ENCODE measurements at places on chromosomes 6 and 20. TPM values are rescaled to one million over a fixed set of nuclear protein-coding genes. Genes with fewer than 3 reads are reported as not detected.
A peak's percentile ranks its signal among the peaks of the same experiment; 100 is the strongest.

The VSTM2L gene
- total RNA-seq = 0.29 TPM

GRCh38 chr6:43936476-43936875 is 166.5 kb downstream of the VEGFA start:
- no peaks in the 10 kb centered on the region for H3K27me3 ChIP-seq
- H3K4me3 ChIP-seq = no peak overlapping the region
- H3K27ac ChIP-seq = no peak overlapping the region
- H3K4me1 ChIP-seq = no peaks in the 10 kb centered on the region

The SRMS gene
- total RNA-seq = not detected

The TP53INP2 gene
- total RNA-seq = 3.3 TPM

The RIN2 gene
- total RNA-seq = 77.1 TPM

- no peak overlapping the region for H3K4me3 ChIP-seq
- no peaks in the 10 kb centered on the region for H3K36me3 ChIP-seq
- no peaks in the 10 kb centered on the region for H3K27me3 ChIP-seq
- no peaks in the 10 kb centered on the region for H3K4me1 ChIP-seq
- H3K27ac ChIP-seq = no peak overlapping the region
- no peak for DNase-seq
Observed at GRCh38 chr6:40714576-40715564, 127.7 kb upstream of the LRFN2 start.

- H3K36me3 ChIP-seq = no peaks in the 10 kb centered on the region
- H3K27ac ChIP-seq = no peak overlapping the region
- H3K27me3 ChIP-seq = no peaks in the 10 kb centered on the region
- H3K4me1 ChIP-seq = no peaks in the 10 kb centered on the region
Observed at GRCh38 chr20:62588458-62589149, 53.7 kb upstream of the SLCO4A1 start.

GRCh38 chr20:34943808-34944567 is 11.6 kb downstream of the GSS start:
- no peak overlapping the region for H3K27ac ChIP-seq
- H3K4me3 ChIP-seq = no peak overlapping the region
- no peaks in the 10 kb centered on the region for H3K27me3 ChIP-seq
- H3K36me3 ChIP-seq = no peaks in the 10 kb centered on the region

DNA sequence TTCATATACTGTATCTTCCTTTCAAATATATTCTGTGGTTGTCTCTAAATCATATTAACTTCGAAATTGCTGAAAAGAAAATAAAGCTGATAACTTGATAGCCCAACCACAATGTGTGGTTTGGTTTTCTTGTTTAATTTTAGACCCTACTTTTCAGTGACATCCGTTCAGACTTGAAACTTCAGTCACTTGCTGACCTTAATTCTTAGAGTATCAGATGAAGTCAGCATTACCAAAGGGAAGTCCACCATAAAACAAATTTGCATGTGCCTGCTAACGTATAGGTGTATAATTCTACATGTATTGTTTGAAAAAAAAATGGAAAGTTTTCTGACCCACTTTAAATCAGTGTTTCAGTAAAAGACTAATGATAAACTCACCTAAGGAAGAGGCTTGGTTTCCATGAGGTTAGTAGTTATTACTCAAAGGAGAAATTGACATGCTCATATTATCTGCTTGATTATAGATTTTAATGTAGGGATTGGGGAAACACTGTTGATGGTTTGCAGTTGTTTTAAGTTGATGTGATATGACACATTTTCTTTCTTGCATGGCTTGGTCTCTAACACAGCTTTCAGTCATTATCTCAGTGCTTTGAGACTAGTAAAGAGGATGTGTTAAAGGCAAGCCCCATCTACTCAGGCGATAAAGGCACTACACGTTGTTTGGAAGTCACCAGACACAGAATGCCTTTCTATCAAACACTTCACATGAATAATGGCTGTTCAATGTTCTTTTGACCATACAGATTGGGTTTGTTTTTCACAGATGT is 5.2 kb upstream of the IL17A start:
- no peak for DNase-seq
- no peaks in the 10 kb centered on the region for H3K36me3 ChIP-seq
- H3K27ac ChIP-seq = no peak overlapping the region

- no peak overlapping the region for H3K4me3 ChIP-seq
- no peaks in the 10 kb centered on the region for H3K4me1 ChIP-seq
- H3K36me3 ChIP-seq = no peaks in the 10 kb centered on the region
- no peak overlapping the region for H3K27ac ChIP-seq
- no peaks in the 10 kb centered on the region for H3K27me3 ChIP-seq
Observed at GRCh38 chr20:48364688-48365421, 462.9 kb downstream of the PREX1 start.

The SIRPD gene
- total RNA-seq = not detected

GRCh38 chr6:7897461-7898192 is 13.0 kb downstream of the TXNDC5 start:
- H3K27ac ChIP-seq = no peak overlapping the region
- H3K4me3 ChIP-seq = no peak overlapping the region
- DNase-seq = no peak
- no peaks in the 10 kb centered on the region for H3K27me3 ChIP-seq

DNA sequence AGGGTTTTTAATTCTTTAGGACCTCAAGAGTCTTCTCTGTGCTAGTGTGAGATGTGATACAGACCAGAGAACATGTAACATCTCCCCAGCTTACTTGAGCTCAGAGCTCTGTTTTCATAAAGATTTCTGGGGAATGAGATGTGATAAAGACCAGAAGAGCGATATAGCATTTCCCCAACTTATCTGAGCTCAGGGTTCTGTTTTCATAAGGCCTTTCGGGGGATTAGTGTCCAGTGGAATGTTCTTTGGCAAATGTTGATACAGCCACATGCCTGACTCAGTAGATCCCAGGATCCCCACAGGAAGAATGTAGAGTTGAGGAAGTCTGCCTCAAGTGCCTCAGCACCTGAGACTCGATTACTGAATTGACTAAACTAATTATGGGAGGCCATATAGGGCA is 18.7 kb upstream of the TOP1 start:
- H3K27me3 ChIP-seq = no peaks in the 10 kb centered on the region
- H3K4me3 ChIP-seq = no peak overlapping the region
- no peaks in the 10 kb centered on the region for H3K4me1 ChIP-seq
- no peak overlapping the region for H3K27ac ChIP-seq
- no peaks in the 10 kb centered on the region for H3K36me3 ChIP-seq

- H3K36me3 ChIP-seq = no peaks in the 10 kb centered on the region
- H3K27me3 ChIP-seq = no peaks in the 10 kb centered on the region
- H3K4me3 ChIP-seq = no peak overlapping the region
- H3K27ac ChIP-seq = peak overlapping the region; percentile 91
- peaks cover 14% of the 10 kb centered on the region for H3K4me1 ChIP-seq
- peak; percentile 74 for DNase-seq
Observed at GRCh38 chr20:50226093-50226974, 35.7 kb downstream of the CEBPB start.

- H3K27ac ChIP-seq = no peak overlapping the region
- H3K36me3 ChIP-seq = no peaks in the 10 kb centered on the region
- H3K4me3 ChIP-seq = no peak overlapping the region
- no peaks in the 10 kb centered on the region for H3K4me1 ChIP-seq
- DNase-seq = no peak
Observed at GRCh38 chr6:149960488-149960887, 3.3 kb upstream of the ULBP1 start.

GRCh38 chr6:145148776-145149175 is 586.5 kb downstream of the EPM2A start:
- H3K4me3 ChIP-seq = no peak overlapping the region
- H3K27me3 ChIP-seq = no peaks in the 10 kb centered on the region
- no peaks in the 10 kb centered on the region for H3K4me1 ChIP-seq
- H3K27ac ChIP-seq = no peak overlapping the region
- DNase-seq = no peak
- no peaks in the 10 kb centered on the region for H3K36me3 ChIP-seq

GRCh38 chr6:26295691-26296555 is 69.1 kb upstream of the BTN3A2 start:
- H3K4me1 ChIP-seq = no peaks in the 10 kb centered on the region
- DNase-seq = no peak
- H3K36me3 ChIP-seq = no peaks in the 10 kb centered on the region
- no peak overlapping the region for H3K27ac ChIP-seq
- peaks cover 9% of the 10 kb centered on the region for H3K27me3 ChIP-seq
- no peak overlapping the region for H3K4me3 ChIP-seq

GRCh38 chr6:143718472-143718871 is 40.7 kb downstream of the PHACTR2 start:
- no peaks in the 10 kb centered on the region for H3K27me3 ChIP-seq
- DNase-seq = no peak
- H3K36me3 ChIP-seq = no peaks in the 10 kb centered on the region
- H3K4me3 ChIP-seq = no peak overlapping the region

DNA sequence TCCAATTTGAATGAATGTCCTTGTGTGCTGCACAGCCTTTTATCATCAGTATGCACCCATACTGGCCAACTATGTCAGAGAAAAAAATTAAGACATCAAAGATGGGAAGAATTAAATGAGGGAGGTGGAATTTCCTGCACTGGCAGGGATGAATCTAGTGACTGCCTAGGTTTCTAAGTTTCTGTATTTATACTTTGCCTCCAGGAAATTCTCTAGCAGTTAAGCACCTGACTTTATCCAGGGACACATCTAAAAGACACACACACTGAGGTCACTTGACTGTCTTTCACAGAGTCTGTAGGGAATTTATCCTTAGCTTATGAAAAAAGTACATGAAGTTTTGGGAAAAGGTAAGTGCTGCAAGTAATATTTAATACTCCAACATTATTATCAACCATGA is 636.5 kb upstream of the PTCHD4 start:
- H3K27ac ChIP-seq = no peak overlapping the region
- H3K36me3 ChIP-seq = no peaks in the 10 kb centered on the region
- H3K27me3 ChIP-seq = no peaks in the 10 kb centered on the region
- H3K4me3 ChIP-seq = no peak overlapping the region
- no peak for DNase-seq
- H3K4me1 ChIP-seq = no peaks in the 10 kb centered on the region

DNA sequence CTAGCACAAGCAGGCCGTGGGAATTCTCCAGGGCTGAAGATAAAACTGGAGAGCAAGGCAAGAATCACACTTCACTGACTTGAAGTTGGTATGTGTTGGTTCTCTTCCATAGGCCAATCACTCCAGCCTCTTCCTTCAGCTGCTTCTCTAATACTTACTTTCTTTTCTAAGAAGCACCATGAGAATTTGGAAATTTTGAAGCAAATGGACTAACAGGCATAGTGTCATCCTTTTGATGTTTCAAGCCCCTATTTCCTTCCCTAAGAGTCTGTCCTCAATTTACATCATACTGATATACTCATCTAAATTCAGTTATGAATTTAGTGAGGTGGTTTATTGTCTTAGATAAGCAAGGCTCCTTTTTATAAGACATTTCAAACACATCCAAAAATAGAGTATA is 24.0 kb downstream of the SLC26A8 start:
- DNase-seq = no peak
- H3K36me3 ChIP-seq = no peaks in the 10 kb centered on the region
- H3K27ac ChIP-seq = no peak overlapping the region
- no peak overlapping the region for H3K4me3 ChIP-seq
- no peaks in the 10 kb centered on the region for H3K4me1 ChIP-seq

- H3K4me1 ChIP-seq = no peaks in the 10 kb centered on the region
- no peak overlapping the region for H3K4me3 ChIP-seq
- DNase-seq = no peak
- no peak overlapping the region for H3K27ac ChIP-seq
- H3K27me3 ChIP-seq = no peaks in the 10 kb centered on the region
Observed at GRCh38 chr6:150720774-150721233, 121.1 kb downstream of the PLEKHG1 start.

The C6orf89 gene
- 58.2 TPM for total RNA-seq

DNA sequence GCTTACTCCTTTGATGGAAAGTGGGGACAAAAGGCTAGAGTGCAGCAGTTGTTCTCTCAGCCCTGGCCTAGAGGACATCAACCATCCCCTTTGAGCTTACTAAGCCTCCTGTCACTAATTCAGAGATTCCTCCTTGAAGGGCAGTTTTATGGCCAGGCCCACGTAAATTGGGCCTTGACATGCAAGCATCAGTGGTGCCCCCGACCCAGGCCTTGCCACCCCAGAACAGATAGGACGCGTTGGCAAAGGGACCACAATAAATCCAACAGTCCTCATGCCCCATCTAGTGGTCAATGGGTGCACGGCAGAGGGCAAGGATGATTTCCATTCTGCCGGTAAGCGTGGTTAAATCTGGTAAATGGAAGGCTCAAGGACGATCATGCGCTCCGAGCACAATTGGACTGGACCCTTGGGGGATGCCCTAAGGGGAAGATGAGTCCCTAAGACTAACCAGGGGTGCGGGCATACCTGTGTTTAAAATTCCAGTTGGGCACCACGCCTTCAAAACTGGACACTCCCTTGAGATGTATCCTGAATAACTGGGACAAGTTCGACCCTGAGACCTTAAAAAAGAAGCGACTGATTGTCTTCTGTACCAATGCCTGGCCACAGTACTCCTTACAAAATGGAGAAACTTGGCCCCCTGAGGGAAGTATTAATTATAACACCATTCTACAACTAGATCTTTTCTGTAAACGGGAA is 32.6 kb downstream of the CEP85L start:
- H3K27ac ChIP-seq = no peak overlapping the region
- H3K36me3 ChIP-seq = no peaks in the 10 kb centered on the region
- no peaks in the 10 kb centered on the region for H3K27me3 ChIP-seq

DNA sequence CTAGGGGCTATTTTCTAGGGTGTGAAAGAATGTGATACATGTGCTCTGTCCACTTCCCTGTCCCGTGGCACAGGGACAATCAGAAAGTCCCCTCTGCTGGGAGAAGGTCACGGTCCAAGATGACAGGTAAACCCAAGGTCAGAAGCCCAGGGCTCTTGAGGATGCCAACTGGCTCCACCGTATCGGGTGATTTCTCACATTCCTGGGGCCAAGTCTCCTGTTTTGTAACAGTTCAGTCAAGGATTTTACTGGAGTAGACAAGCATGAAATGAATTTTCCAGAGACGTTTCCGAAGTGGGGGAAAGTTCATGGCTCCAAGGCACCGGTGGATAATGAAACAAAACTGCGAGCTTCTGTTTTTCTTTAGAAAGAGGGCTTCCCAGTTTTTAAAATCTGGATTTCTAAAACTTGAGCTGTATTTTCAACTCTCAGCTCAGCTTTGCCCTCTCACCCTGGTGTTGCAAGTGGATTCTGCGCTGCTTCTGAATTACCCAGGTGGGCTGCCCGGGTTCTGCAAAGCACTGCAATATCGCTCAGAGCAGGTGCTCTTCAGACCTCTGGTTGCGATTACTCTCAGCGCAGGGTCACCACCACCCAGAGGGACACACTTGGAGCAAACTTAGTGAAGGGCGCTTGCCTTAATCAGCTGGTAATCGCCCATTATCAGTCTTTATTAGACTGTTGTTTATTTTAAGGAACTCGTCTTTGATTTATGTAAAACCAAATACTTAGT is 64.4 kb upstream of the TMEM170B start:
- no peaks in the 10 kb centered on the region for H3K4me1 ChIP-seq
- H3K27me3 ChIP-seq = no peaks in the 10 kb centered on the region
- no peak overlapping the region for H3K27ac ChIP-seq
- no peak overlapping the region for H3K4me3 ChIP-seq

The GNMT gene
- 1.7 TPM for total RNA-seq

The GHRH gene
- not detected for total RNA-seq

Measured in uterus (tissue), 4 donors.